ENCODE measurements at places on chromosomes 16 and 17.

- DNase-seq: no peak
These were observed 318.3 kb downstream of the PHKB start for GRCh38 chr16:47779201-47780016.

DNA sequence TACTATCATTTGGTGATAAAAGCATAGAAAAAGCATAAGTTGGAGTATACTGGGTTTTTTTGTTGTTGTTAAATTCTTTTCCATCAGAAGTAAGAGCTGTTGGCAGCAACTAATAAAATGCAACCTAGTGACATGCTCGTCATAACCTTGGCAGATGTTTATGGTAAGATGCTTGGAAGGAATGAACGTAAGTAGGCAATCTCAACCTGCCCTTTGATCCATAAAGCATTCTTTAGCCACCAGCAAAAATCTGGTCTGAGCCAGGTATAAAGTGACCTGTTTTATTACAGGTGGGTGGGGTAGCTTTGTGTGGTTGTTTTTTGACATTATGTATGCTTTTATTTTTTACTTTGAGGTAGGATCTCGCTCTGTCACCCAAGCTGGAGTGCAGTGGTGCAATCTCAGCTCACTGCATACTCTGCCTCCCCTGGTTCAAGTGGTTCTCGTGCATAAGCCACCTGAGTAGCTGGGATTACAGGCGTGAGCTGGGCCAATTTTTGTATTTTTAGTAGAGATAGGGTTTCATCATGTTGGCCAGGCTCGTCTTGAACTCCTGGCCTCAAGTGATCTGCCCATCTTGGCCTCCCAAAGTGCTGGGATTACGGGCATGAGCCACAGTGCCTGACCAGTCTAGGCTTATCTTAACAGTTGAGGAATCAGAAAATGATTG lies 22.0 kb downstream of the WSB1 start:
- DNase-seq: no peak

- no peak for DNase-seq
These were observed 10.5 kb downstream of the CBFB start for GRCh38 chr16:67039260-67040020.

DNA sequence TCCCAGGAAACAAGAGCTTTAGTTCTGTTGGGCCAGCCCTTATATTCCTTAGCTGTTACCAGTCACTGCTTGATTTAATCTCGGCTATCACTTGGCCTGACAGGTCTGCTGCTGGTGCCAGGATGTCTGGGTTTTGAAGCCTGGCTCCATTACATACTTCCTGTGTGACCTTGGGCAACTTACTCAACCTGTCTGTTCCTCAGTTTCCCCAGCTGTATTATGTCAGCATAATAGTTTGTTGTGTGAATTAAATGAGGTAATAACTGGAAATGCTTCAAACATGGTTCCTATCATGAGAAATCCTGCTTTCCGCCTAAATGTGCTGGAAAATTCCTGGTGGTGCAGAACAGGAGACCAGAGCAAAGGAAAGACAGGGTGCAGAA lies 50.6 kb upstream of the STH start:
- DNase-seq: no peak

GRCh38 chr17:5424909-5425308 lies 4.9 kb downstream of the RPAIN start:
- DNase-seq: no peak

GRCh38 chr16:17072104-17072503 lies 398.7 kb downstream of the XYLT1 start:
- no peak for DNase-seq

DNA sequence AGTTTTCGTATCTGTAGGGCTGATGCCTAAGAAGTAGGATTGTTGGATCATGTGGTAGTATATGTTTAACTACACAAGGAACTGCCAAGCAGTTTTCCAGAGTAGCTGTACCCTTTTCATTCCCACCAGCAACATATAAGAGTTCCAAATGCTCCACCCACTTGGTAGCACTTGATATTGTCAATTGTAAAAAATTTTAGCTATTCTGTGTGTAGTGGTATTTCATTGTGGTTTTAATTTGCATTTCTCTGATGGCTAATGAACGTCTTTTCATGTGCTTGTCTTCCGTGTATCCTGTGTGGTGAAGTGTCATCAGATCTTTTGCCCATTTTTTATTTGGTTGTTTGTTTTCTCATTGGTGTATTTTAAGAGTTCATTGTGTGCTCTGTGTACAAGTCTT lies 69.7 kb downstream of the TANC2 start:
- DNase-seq: no peak

DNA sequence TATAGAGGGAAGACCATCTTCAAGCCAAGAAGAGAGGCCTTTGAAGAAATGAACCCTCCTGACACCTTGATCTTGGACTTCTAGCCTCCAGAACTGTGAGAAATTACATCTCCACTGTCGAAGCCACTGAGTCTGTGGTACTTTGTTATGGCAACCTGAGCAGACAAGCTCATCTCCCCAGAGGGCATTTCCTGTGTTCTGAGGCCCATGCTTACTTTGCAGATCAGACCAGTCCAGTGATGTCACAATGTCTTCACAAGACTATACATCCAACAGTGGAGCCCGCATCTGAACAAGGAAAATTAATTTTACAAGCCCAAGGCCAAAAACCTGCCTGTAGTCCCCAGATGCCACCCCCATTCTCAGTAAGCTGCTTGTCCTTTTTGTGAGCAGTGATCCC lies 14.8 kb upstream of the C17orf113 start:
- no peak for DNase-seq

GRCh38 chr16:27243725-27244362 lies 24.7 kb downstream of the NSMCE1 start:
- no peak for DNase-seq

DNA sequence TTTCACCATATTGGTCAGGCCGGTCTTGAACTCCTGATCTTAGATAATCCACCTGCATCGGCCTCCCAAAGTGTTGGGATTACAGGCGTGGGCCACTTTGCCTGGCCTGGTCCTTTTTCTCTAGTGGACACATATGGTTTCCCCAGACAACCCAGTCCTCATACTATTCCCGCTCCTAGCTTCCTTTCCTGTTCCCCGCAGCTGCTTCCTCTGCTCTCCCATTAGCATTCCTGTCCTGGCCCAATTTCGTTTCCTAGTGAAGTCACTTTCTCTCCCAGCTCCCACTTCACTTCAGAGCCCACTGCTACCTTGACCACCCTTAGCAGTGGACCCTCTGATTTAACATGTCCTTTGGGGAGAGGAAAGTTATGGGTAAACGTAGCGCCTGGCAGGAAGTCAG lies 11.3 kb downstream of the KATNIP start:
- no peak for DNase-seq

DNA sequence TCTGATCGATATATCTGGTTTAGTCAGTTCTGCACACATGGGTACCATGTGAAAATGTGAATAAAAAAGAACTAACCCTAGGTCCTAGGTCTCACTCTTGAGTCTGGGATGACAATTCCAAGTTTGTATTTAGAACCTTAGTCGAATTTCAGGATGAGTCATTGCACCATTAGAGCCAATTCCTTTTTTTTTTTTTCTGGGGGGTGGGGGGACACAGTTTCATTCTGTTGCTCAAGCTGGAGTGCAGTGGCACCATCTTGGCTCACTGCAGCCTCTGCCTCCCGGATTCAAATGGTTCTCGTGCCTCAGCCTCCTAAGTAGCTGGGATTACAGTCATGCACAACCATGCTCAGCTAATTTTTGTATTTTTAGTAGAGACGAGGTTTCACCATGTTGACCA lies 41.6 kb downstream of the SPAG9 start:
- peak; percentile 20 for DNase-seq

DNA sequence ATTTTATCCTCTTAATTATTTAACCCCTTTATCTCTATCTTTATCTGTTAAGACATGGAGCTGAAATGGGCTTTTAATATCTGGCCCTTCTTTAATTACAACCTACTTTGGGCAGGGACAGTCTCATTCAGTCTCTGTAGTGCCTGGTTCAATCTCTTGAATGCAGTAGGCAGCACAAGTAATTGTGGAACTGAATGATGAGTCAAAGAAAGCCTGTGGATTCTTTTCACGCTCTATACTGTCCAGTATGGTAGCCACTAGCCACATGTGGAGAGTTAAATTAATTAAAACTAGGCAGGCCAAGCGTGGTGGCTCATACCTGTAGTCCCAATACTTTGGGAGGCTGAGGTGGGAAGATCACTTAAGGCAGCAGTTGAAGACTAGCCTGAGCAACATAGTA lies 9.3 kb downstream of the BPTF start:
- DNase-seq: no peak

- no peak for DNase-seq
These were observed 14.9 kb downstream of the IGFBP4 start for GRCh38 chr17:40457964-40458791.

GRCh38 chr16:15948532-15949209 lies 745 bp upstream of the ABCC1 start:
- DNase-seq: no peak

- DNase-seq: peak; percentile 77
These were observed 3.0 kb upstream of the KRT15 start for GRCh38 chr17:41521574-41522261.

- no peak for DNase-seq
These were observed 3.4 kb upstream of the PITPNM3 start for GRCh38 chr17:6559753-6560215.

DNA sequence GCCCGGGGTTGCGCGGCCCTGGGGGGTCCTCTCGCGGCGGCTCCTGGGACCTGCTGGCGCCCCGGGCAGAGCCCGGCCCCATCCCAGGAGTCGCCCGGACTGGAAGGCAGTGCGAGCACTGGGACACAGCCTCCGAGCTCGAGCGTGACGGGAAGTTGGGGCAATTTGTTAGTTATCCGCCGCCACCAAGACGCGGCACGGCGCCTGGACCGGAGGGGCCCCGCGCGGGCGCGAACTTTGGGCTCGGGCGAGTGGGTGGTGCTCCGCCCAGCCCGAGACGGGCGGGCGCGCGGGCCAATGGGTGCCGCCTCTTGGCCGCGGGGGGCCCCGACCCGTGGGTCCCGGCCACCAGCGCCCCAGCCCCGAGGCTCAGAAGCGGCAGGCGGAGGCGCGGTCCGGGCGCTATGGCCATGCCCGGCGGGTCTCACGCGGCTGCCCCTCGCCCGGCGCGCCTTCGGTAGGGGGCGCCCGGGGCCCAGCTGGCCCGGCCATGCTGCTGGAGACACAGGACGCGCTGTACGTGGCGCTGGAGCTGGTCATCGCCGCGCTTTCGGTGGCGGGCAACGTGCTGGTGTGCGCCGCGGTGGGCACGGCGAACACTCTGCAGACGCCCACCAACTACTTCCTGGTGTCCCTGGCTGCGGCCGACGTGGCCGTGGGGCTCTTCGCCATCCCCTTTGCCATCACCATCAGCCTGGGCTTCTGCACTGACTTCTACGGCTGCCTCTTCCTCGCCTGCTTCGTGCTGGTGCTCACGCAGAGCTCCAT lies at the start of gene ADORA2B:
TSS of gene ADORA2B (plus strand) at position 372 of the 768 bp plus-strand sequence. CDS start at position 491, 119 bp downstream.
- peak; percentile 71 for DNase-seq

- no peak for DNase-seq
These were observed 229.3 kb downstream of the RBFOX1 start for GRCh38 chr16:7561908-7562405.

GRCh38 chr17:31517524-31517923 lies 126.0 kb downstream of the RAB11FIP4 start:
- peak; percentile 30 for DNase-seq

DNA sequence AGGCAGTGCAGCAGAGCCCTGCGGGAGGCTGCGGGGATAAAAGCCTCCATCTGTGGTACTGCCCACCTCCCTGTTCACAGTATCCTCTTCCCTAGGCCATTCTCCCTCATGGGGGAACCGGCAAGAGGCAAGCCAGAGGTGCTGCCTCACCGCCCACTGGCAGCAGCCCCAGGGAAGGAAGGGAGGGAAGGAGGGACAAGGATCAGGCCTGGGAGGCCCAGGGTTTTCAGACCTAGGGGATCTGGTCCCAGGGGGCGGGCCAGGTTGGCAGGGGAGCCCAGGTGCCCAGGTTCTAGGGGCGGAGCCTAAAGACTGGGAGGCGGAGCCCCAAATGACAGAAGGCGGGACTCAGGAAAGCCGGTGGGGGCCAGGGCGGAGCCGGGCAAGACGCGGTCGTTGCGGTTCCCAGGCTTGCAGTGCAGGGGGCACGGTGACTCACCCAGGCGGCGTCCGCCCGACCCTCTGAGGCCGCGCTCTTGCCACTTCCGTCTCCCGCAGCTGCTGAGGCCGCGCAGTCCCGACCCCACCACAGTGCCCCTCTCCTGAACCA lies 3.0 kb upstream of the MTMR4 start:
- no peak for DNase-seq

DNA sequence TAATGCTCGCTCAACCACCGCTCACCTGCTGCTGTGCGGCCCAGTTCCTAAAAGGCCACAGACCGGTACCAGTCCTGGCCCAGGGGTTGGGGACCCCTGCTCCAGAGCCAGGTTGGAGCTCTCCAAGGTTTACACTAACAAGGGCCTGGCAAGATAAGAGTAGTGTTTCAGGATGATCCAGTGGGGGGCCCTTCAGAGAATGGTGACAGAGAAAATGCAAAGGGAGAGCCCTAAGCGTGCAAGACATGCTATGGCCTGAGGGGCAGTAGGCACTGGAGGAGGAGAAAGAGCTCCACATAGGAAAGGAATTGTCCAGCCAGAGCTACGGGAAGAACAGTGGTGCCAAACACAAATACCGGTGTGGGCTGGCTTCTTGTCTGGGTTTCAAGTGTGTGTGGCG lies 233.4 kb downstream of the STX8 start:
- no peak for DNase-seq

DNA sequence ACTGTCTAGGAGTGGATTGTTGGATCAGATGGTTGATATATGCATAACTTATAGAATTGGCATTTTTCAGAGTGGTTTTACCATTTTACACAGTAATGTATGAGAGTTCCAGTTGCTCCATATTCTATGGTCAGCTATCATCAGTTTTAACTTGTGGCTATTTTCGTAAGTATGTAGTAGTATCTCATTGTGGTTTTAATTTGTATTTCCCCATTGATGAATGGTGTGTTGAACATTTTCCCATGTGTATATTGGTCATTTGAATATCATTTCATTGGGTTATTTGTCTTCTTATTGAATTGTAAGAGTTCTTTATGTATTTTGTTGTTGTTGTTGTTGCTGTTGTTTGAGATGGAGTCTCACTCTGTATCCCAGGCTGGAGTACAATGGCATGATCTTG lies 6.2 kb downstream of the WNT9B start:
- no peak for DNase-seq

DNA sequence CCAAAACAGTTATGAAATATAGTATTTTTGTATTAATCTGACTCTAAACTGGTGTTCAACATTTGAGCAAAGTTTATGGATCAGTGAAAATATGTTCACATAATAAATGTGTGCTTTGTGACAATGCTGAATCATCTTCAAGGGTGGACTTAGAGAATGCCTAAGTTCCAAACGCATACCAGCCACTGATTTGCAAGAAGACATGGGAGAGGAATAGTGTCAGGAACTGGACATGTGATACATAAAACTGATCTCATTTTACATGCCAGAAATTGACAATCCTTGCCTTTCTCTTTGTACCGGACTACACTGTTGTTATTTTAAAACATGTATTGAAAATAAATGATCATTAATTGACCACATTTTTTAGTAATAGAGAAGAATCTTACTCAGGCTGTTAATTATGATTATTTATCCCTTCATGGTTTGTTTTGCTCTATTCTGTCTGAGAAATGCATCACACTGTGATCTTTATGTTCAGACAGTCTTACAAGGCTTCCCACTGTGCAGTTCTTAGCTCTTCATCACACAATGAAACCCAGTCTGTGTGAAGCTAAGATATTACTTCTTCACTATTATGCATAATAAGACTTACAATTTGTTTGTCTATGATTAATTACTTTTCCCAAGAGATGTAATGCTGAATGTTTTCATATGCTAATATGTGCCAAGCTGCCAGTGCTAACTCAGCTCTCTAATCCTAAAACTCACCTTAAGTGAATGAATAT lies 1180.6 kb upstream of the CDH8 start:
- no peak for DNase-seq

GRCh38 chr17:50872710-50873424 lies 6.7 kb upstream of the TOB1 start:
- no peak for DNase-seq

Data from RWPE1 (cell line).